RKO (cell line): ENCODE measurements at places on chromosomes 4 and X.
A peak's percentile ranks its signal among the peaks of the same experiment; 100 is the strongest.

DNA sequence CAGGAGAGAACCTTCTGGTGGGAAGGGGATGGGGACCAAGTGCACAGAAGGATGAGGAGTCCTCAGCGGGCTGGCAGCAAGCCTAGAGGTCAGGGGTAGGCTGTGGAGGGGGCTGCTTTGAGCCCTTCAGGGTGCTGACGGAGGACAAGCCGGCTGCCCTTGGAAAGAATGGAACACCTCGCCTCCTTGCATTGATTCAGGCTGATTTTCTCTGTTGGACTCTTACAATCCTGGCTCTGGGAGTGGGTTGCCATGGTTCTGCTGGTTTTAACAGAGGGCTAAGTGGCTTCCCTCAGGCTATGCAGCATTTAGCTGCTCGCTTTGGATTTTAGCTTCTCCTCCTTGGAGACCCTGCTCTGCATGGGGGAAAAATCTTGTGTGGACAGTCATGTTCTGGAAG, 49.4 kb upstream of the CHRNA9 start:
- DNase-seq, result no peak

- no peak for DNase-seq
Measured at GRCh38 chr4:1927675-1928074, 56.5 kb downstream of the NSD2 start.

DNA sequence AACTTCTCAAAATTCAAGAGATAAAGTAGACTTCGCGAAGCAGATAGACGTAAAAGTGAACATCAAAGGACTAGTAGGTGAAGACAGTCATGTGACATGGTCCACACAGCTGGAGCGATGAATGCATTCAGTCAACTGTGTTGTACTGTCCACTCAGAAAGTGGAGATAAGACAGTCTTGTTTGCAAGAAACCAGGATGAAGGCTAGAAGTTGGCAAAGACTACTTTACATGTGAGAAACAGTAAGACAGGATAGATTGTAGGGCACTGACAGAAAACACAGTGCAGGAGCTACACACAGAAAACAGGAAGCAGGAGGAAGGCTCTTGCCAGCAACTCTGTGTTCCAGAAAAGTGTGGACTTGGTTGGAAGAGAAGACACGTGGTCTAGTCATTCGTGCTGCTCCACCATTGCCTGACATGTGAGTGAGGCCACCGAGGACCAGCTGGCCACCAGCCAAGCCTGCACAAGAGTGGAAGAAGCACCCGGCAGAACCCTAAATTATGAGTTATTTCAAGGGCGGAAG, 78.9 kb downstream of the FAT1 start:
- DNase-seq, result no peak

DNA sequence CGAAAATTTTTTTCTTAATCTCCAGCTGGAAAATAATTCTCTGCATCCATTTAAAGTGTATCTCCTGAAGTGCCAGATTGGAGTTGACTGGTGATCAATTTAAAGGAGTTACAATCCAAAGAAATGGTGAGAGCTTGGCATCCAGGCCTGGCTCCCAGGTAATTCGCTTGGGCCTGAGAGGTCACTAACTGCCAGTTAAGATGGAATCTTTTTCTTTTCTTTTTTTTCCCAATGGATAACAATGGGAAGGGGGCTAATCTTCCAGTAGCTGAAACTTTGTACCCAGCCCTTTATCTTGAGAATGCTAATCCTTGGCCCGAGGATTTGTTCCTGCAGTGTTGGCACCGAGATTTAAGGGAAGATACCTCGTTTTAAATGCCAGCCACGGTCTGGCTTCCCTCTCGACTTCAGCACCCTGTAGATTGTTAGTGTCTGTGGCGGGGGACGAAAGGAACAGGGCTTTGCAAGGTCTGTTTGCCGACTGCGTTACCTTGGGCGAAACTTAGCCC, 13.3 kb upstream of the PITX2 start:
- peak; percentile 42 for DNase-seq

GRCh38 chr4:77385124-77385969, 220.3 kb upstream of the CXCL13 start:
- DNase-seq, result peak; percentile 71

DNA sequence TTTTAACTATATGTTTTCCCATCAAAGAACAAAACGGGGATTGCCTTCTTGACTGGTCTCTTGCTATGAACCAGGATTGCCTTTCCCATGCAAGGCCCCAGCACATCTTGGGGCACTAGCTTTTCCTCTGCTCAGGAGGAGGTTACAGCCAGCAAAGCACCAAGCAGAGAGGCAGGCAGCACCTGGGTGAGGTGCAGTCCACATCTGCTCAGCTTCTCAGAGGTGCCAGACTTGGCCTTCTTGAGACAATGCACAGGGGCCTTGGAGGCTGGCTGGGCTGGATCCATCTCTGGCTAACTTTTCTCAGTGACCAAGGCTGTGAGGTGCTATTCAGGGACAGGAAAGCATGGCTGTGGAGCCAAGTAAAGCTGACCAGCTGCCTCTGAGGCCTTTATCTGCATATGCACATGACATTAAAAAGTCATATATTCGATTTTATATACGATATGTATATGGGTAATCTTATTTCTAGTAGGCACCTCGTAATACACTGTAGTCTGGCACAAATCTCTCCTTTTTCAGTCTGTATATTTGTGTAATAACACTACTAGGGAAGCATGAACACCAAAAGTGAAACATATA, 86.9 kb downstream of the CC2D2A start:
- DNase-seq, result no peak

- DNase-seq, result no peak
Measured at GRCh38 chr4:67926485-67926884, 36.8 kb downstream of the TMPRSS11A start.

GRCh38 chr4:168383510-168383909, 65.0 kb upstream of the DDX60 start:
- no peak for DNase-seq

DNA sequence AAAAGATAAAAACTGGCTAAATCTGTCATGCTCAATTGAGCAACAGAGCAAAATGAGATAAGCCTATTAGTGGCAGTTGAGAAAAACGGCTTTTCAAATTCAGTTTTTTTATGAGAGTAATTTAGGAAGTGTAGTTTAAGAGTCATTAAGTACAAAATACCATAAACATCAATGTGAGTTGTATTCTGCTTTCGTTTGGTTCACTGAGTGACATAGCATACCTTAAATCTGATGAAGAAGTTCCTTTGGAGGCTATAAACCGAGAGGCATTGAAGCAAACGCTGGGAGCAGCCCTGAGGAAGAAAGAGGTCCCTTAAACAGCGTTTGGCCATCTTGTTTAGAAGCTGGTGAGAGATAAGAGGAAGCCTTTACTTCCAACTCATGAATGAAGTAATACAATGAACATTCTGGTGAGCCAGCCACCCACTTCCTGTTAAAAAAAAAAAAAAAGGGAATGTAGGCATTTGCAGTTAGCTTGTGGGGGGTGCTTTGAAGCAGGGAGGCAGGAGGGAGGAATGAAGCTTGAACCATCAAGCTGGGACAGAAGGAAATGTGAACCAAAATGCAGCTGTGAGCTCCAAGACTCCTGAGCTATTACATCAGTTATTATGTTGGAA, 132.3 kb downstream of the ZNF330 start:
- peak; percentile 30 for DNase-seq

- no peak for DNase-seq
Measured at GRCh38 chr4:81482326-81482725, 10.6 kb upstream of the RASGEF1B start.

DNA sequence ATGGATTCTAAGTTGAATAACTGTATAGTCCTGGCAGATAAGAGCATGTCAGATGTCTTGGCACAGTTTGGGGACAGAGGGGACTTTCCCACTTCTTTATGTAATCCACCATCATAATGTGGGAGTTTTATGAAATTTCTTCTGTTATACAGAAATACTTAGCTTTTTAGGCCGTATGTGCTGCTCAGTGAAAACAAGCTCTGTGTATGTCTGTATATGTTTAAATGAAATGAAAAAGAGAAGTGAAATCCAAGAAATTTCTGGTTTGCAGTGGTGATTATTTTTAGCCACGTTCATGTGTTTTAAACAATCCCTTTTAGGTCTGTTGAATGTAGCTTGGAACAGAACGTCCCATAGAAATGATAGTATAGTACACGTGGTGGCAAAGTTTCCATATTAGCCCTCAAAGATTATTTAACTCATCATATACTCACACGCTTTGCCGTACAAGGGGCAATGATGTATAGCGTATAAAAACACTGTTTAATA, 41.0 kb downstream of the GAB1 start:
- no peak for DNase-seq

DNA sequence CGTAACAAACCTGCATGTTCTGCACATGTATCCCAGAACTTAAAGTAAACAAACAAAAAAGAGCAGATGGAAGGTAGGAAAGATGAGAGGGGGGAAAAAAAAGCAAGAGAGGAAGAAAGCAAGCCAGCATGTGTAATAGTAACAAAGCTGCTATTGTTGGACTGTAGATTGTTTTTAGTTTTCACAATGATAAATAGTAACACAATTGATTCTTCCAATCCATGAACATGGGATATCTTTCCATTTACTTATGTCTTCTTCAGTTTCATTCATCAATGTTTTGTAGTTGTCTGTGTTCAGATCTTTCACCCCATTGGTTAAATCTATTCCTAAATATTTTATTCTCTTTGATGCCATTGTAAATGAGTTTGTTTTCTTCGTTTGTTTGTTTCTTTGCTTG, 85.0 kb upstream of the TBC1D9 start:
- DNase-seq, result no peak

DNA sequence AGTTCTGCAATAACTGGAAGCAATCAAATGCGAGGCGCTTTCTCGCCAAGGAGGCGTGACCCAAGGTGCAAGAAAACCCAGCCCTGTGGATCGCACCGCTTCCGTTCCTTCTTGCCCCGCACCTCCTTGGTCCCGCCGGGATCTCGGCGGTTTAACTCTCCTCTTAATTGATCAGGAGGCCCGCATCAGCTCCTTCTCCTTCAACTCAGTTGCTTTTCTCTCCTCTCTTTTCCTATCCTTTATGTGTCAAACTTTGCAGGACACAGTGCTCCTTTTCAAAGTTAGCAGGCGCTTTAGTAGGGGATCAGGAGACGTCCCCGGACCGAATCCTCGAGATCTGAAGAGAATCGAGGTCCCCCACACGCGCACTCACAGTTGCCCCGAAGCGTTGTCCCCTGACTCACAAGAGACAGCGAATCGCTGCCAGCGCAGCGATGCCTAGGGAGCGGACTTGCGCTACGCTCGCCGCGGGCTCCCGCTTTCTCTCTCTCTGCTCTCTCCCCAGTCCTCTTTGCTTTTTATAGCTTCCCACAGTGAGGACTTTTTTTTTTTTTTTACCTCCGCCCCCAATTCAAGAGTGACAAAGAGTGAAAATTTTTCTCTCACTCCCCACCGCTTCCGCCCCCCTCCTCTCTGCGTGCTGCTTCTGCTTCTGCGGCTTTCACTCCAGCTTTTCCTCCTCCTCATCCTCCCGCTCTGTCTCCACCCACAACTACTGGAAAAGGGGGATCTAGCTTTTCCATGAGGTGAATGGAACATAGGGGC, at the start of gene DKK2:
TSS of gene DKK2 (minus strand) at position 495 of the 765 bp plus-strand sequence. CDS start 722 bp downstream, outside the sequence.
- DNase-seq, result no peak

DNA sequence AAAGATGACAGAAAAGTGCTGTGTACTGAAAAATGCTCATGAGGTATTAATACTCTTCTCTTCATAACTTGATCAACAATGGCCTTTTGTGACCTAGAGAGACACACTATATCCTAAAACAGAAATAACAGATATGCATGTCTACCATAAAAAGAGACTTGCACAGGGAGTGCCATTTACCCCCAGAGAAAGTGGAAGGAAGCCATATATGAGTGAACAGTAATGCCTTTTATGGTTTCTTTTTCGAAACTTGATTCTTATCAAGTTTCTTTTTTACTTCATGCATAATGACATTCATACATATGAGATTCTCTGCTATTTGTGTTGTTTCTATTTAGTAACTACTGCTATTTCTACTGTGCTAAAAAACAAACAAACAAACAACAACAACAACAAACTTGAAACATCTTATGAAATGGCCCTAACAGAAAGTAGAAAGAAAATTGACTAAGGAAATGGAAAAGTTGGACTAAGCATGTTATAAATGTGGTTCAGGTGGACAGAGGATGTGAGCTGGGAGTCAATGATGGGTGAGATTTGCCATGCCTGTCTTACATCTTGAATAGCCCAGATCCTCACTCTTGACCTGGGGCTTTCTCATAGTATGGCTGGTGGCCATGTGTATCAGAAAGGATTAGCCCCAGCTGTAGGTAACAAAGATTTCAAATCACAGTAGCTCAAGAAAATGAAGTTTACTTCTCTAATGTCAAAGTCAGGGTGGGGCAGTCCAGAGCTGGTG, 43.8 kb downstream of the GEMIN8 start:
- DNase-seq, result no peak

- no peak for DNase-seq
Measured at GRCh38 chrX:26653050-26653449, 437.1 kb downstream of the MAGEB5 start.

DNA sequence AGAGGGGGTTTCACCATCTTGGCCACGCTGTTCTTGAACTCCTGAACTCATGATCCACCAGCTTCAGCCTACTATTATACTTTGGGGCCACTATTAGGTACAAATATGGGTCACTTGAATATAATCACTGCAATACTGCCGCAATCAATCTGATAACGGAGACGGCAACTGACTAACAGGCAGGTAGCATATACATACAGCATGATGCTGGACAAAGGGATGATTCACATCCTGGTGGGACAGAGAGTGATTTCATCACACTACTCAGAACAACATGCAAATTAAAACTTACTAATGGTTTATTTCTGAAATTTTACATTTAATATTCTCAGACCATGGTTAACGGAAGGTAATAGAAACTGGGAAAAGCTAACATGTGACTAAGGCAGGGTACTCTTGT, 10.9 kb downstream of the LRBA start:
- peak; percentile 87 for DNase-seq

DNA sequence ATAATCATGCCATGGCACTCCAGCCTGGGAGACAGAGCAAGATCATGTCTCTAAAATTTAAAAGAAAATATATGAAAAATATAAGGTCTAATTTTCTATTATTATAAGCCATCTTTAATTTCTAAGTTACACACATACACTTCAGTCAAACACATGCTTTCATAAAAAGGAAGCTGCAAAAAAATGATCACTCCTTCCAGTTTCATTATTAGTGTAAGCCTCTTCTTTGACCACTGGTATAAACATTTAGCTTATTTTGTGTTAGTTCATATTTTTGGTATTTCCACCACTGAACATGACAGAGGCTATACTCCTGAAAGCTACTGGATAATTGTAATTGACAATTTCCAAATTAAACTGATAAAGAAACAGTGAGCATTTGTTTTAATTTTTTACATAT, 163.3 kb upstream of the USP38 start:
- no peak for DNase-seq

DNA sequence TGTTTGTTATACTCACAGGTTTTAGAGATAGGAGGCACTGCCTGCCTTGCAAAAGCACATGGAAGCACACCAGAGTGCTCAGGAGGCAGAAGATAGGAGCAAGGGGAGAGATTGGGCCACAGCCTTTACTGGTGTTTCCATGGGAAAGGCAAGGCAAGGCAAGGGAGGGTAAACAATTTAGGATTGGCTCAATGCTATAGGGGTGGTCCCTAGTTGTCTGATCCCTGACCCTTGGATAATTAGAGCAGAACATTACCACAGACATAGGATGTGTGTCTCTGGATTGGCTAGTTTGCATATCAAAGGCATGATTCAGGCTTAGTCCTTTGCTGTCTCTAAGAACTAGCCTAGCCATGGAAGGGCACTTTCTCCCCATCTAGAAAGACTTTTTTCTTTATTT, 36.1 kb downstream of the GRXCR1 start:
- DNase-seq, result no peak

GRCh38 chr4:11424000-11424399, 4.7 kb downstream of the HS3ST1 start:
- no peak for DNase-seq

- DNase-seq, result no peak
Measured at GRCh38 chrX:133475521-133475920, 60.2 kb upstream of the GPC4 start.

- no peak for DNase-seq
Measured at GRCh38 chr4:139202991-139203390, 26.0 kb upstream of the ELF2 start.
